ENCODE measurements at places on chromosomes 5 and 9.

- no peak for DNase-seq
Observed at GRCh38 chr5:175378444-175379028, 65.4 kb downstream of the DRD1 start.

DNA sequence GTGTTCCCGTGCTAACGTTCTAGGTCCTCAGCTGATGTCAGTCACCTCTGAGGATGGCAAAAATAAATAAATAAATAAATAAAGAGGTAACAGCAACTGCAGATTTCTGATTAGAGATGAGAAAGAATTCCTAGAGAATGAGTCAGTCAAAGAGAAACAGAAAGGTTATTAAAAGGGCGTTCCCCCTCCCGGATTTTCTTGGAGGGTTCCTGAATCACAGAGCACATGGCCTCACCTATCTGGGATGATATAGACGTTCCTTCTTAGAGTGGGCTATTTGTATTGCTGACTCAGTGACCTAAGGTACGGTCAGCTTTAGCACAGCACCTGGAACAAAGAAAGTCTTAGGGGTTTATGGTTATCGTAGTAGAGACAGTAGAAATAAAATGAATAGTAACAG, 30.6 kb downstream of the HTR4 start:
- no peak for DNase-seq

- no peak for DNase-seq
Observed at GRCh38 chr9:74838351-74838750, 49.4 kb downstream of the TRPM6 start.

GRCh38 chr5:142109331-142110045, 909 bp downstream of the NDFIP1 start:
- no peak for DNase-seq

DNA sequence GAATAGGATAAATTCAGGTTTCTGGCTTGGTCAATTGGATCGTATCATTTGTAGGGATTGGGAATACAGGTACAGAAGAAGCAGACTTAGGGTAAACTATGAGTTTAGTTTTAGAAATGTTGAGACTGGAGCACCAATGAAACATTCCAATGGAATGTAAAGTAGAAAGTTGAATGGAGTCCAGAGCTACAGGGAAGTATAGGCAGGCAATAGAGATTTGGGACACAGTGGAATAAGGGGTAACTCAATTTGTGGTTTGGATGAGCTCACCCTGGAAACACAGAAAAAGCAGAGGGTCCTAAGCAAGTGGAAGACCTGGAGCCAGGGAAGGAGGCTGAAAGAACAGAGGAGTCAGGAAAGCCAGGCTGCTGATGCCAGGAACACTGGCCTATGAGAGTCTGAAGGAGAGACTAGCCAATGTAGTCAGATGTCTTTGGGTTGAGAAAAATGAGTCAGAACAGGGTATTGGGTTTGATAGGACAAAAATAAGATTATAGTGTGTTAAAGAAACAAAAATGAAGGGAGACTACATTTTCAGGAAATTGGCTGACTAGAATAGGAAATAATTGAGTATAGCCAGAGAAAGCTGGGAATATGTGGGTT, 72.8 kb downstream of the STARD4 start:
- DNase-seq = no peak

- DNase-seq = no peak
Observed at GRCh38 chr5:149826574-149826973, 96.5 kb downstream of the PPARGC1B start.

GRCh38 chr5:172715421-172715780, 55.6 kb downstream of the DUSP1 start:
- no peak for DNase-seq

DNA sequence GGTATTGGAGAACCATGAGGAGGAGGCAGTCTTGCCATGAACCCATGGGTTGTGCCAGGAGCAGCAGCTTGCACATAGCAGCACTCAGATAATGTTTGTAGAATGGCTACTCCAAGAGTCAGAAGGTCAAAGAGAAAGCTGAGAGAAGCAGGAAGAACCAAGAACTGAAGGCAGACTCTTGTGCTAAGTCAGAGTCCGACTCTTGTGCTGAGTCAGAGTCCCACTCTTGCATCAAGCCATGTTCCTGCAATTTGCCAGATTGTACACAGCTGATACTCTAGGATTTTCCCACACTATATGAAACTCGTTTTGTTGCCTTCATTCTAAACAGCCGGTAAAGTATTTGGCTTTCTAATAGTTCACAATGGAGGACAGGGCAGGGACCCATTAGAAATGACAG, 26.2 kb upstream of the HSPA9 start:
- no peak for DNase-seq

- DNase-seq = no peak
Observed at GRCh38 chr5:59193616-59194319, 610.9 kb downstream of the RAB3C start.

GRCh38 chr5:140222416-140222815, 47.4 kb downstream of the CYSTM1 start:
- no peak for DNase-seq

GRCh38 chr9:34671307-34671706, 8.8 kb upstream of the CCL27 start:
- DNase-seq = no peak

DNA sequence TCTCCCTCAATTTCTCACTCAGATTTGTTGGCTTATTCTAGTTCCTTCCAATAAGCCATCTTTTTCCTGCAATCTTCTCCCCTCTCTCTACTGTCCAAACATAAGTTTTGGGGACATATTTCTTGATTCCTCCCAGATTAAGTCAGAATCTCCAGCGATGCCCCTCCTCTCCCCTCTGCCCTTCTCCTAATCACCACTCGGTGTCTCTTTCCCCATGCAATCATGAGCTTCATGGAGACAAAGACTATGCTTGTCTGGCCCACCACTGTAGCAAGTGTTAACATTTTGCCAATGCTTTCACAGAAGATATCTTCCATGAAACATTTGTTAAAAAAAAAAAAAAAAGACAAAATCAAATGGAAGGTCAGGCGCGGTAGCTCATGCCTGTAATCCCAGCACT, 42.4 kb downstream of the PDE6A start:
- no peak for DNase-seq

DNA sequence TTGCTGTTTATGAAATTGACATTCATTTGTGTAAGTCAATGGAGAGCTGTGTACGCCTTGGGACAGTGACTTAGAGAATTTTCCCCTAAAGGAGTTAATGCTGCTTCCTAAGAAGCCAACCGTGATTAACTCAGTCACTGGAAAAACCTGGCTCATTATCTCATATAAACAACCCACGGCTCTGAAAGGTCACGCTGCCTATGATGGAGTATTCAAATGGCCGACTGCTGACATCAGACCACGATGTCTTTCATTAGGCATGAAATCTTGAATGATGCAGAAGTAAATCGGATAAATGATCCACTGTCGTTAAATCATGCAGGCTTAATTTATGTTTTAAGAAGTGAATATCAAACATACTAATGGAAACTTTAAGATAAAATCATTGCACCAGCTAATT, 603.7 kb downstream of the RAB3C start:
- no peak for DNase-seq

DNA sequence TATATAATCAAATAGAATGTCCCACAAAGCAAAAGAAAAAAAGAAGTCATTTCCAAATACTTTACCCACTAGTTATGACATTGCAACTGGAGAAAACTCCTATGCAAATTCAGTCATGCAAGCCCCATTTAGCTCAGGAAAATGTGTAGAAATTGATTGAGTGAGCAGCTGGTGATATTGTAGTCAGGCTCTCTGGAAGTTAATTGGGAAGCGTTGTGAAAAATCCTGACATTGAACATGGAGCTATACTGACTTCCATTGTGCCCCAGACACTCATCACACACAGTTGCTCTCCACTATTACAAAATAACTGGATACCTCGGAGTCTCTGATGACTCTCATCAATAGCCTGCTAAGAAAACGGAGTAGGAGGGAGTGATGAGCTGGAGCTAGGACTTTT, 49.0 kb downstream of the TUSC1 start:
- no peak for DNase-seq

DNA sequence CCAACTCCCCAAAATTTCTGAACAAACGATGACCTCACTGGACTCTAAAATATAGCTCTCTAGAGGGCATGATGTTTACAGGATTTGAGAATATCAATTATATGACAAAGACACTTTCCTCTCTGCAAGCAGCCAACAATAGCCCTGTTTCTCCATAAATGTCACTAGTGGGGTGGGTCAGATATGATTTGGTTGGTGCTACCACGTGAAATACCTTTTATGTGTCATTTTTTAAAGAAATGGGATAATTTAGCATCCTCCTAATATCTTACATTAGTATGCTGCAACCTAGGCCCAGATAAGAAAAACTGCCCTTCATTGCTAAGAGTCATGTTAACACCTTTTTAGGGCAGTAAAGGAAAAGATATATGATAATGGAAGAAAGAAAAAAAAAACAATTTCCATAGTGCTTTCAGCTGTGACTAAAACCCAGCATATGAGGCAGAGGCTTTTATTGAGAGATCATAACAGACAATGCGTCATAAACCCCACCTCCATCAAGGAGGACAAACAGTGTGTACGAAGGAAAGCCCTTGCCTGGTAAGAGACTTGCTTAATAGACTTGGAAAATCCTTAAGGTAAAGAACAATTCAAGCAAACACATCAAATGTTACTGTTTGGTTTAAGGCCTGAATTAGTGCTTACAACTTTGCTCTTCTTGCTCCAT, 372.4 kb upstream of the PAPPA start:
- DNase-seq = no peak

- no peak for DNase-seq
Observed at GRCh38 chr9:109498195-109499092, at the start of gene PTPN3. Gene PTPN3 (minus strand): TSS chr9:109498307. CDS start chr9:109463434, 34,873 bp downstream.
